CD4-positive, alpha-beta T cell treated with Interleukin-17A for 1 hour (primary cell): ENCODE measurements at places on chromosomes 13 and 19.

- DNase-seq, result peak; percentile 25
Observed at GRCh38 chr13:27425158-27425917, 919 bp downstream of the GTF3A start.

- DNase-seq, result peak; percentile 86
Observed at GRCh38 chr19:15449620-15450527, at the start of gene WIZ. WIZ (minus strand) TSS chr19:15449956; CDS start chr19:15448307, 1,649 bp downstream.

GRCh38 chr13:44120043-44120442 is 240.3 kb downstream of the LACC1 start:
- DNase-seq, result no peak

GRCh38 chr13:51252954-51253532 is 30.8 kb downstream of the FAM124A start:
- DNase-seq, result no peak

DNA sequence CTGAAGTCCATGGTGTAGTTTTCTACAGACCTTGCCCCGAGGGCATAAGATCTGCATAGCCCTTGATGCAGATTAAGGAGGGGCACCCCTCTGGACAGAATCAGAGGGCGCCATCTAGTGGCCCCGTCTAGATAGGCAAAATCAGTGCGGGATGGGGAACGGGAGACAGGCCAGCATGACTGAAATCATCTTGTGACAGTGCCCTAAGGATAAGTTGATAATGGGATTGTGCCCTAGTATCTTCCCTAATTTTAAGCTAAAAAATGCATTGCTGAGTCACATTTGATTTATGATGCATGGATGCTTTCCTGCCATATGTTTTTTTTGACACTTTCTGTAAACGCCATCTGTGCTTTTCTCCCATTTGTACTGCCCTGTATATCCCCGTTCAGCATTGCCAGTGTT is 19.0 kb upstream of the GPI start:
- DNase-seq, result peak; percentile 75
